ENCODE measurements at places on chromosomes 3 and 15.

DNA sequence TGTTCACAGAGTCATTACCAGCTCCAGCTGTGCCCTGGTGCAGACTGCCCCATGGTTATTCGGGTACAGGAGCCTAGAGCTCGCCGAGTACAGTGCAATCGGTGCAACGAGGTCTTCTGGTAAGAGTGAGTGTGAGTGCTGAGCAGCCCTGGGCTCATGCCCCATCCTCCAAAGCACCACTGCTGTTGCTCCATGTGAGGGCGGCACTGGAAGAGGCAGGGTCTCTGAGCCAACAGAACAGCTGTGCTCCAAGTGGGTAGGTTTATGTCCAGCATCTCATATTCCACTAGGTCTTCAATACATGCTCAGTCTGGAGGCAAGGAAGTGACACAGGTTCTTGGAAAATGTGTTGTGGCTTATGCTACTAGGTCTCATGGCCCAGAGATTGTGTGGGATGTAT lies 19.5 kb upstream of the P4HTM start:
- no peak for DNase-seq

DNA sequence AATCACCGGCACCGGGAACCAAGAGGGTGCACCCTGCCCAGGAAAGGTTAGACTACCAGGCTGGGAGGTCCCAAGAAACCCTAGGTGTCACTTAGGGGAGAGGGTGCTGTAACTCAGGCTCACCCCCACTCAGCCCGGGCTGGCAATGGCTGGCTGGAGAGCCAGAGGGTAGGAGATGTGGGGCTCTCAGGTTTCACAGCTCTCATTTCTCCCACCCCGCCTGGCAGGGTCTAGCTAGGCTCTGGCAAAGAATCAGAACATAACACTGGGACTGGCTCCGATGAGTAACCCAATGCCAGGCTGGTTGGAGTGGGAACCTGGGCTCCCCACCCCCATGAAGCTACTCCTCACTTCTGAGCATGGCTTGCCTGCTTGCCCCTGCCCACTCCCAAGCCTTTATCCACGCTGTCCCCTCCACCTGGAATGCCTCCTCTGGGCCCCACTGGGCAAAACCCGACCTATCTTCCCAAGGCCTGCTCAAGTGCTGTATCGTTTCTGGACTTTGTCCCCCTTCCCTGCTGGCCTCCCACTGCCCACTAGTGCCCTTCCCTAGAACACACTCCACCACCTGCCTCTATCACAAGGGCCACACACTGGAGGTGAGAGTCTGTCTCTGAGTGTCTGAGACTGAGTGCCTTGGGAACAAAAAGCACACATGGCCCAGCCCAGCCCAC lies 2.0 kb downstream of the CIB2 start:
- no peak for DNase-seq

- no peak for DNase-seq
Measured at GRCh38 chr3:23619705-23620637, 185.8 kb upstream of the UBE2E1 start.

GRCh38 chr3:58144478-58145325 lies 66.1 kb downstream of the DNASE1L3 start:
- no peak for DNase-seq

GRCh38 chr3:110393941-110394340 lies 677.7 kb upstream of the NECTIN3 start:
- DNase-seq = no peak

DNA sequence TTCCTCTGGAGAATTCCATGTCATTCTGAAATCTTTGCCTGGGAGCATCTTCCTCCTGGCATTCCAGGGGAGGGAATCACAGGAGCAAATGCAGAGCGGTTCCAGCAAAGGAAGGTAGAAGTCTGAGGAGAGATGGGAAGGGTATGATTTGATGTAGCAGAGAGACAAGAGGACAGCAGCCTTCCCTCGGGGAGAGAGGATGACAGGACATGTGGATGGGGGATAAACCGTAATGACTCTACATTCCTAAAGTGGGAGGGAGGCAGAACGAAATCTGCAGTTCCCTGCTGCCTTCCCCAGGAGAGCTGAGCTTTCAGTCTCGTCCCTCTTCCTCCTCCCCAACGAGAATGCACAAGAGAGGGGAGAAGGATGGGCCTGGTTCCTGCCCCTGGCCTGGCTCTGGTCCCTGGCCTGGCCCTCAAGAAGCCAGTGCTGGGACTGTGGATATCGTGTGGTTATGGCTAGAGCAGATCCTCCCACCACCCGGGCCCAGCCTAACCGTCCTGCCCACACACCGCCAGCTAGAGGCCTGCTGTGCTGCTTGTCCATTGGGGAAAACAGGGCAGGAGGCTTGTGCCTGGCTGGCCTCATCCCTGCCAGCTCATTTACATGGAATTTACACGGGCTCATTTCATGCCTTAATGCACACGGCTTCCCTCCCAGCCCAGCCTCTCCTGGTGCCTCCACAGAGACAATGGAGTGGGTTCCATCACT lies 26.6 kb downstream of the SEMA7A start:
- no peak for DNase-seq

DNA sequence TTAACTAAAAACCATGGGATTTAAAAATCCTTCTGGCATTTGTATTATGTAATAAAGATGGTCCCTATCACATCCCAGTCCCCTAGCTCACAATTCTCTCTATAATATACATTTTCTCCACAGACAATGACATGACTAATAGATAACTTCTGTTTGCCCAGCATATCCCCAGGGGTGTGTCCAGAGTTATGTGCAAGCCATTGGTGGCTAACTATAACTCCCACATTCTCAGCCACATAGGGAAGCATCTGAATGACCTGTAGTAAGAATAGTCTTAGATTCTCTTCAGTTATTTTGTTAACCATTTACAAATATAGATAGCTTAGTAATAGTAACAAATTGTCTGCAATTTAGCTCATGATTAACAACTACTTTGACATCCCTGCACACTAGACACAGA lies 52.2 kb upstream of the RBSN start:
- no peak for DNase-seq

DNA sequence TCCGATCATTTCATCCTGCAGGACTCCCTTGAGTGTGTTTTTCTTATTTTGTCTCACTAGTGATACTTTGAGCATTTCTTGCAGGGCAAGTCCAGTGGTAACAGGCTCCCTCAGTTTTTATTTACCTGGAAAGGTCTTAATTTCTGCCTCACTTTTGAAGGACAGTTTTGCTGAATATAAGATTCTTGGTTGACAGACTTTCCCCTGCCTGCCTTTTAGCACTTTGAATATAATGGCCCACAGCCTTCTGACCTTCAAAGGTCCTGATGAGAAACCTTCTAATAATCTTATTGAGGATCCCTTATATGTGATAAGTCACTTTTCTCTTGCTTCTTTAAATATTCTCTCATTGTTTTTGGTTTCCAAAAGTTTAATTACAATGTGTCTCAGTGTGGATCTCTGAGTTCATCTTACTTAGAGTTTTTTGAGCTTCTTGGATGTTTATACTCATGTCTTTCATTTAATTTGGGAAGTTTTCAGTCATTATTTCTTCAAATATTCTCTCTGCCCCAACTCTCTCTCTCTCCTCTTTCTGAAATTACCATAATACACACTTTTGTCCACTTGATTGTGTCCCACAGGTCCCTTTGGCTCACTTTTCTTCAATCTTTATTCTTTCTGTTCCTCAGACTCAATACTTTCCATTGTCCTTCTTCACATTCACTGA lies 36.3 kb upstream of the ARIH1 start:
- DNase-seq = no peak

DNA sequence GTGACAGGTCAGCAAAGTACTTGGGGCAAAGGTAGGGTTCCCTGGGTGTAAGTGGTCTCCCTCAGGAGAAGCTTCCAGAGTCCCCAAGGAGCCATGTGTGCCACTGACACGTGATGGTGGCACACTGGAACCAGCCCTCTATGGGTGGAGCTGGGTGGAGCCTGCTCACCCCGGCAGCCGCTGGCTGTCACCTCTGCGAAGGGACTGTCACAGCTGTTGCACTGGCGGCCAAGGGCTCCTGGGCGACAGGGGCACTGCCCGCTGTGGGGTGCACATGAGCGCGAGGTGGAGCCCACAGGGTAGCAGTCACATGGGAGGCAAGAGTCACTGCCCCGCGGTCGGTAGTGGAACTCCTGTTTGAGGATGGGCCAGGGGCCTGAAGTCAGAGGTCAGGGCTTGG lies 12.0 kb downstream of the CELSR3 start:
- DNase-seq = no peak

- DNase-seq = peak; percentile 14
Measured at GRCh38 chr3:123652342-123652984, 67.6 kb upstream of the HACD2 start.

DNA sequence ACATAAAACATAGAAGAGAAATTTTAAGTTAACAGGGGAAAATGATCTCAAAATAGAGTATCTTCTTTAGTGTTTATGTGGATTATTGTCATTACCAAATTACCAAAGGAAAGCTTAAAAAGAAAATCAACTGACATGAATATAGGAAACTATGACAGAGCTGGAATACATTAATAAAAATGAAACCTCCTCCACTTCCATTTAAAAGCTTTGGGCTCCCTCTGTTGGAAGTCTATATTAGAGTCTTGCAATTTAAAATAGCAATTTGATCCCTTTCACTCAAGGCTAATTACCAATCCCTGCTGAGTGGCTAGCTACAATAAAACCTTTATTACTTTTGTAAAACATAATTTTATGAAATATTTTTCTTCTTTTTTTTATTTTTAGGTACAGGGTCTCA lies 61.4 kb upstream of the IMPG2 start:
- DNase-seq = peak; percentile 32

DNA sequence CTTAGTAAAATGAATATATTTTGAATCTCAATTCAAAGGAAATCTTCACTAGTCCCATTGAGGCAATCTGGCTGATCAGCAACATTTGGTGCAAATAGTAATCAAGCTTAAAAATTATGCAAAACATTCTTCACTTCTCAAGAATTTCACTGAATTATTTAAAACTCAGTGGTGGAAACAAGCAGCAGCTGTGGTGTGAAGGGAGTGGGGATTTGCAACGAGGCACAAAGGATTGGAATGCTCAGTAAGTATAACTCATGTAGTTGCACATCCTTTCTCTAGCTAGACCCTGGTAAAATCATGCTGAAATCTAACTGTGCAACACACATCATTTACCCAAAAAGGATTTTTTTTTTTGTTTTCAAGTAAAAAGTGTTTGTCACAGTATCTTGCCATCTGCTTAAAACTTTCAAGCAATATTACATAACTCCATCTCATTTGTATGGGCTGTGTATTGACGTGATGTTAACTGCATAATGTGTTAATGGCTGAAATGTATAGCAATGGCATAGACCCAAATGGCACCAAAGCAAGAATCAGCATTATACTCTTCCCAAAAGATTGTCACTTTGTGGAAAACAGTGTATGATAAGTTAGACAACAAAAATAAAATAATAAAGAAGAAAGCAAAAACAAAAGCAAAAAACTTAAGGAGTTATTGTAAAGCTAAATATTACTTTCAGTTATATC lies 816.6 kb downstream of the EPHA3 start:
- no peak for DNase-seq

Data from NCI-H1417 treated with DMSO at 0.1 percent for 48 hours (cell line).